Activated naive CD4-positive, alpha-beta T cell (primary cell): ENCODE measurements at places on chromosomes 2 and 18.

GRCh38 chr18:75226286-75226955 lies 15.8 kb downstream of the TSHZ1 start:
- DNase-seq, result no peak

GRCh38 chr2:12824351-12824777 lies 107.6 kb downstream of the TRIB2 start:
- no peak for DNase-seq

GRCh38 chr2:174052584-174052976 lies 87.4 kb upstream of the SP3 start:
- DNase-seq, result no peak

DNA sequence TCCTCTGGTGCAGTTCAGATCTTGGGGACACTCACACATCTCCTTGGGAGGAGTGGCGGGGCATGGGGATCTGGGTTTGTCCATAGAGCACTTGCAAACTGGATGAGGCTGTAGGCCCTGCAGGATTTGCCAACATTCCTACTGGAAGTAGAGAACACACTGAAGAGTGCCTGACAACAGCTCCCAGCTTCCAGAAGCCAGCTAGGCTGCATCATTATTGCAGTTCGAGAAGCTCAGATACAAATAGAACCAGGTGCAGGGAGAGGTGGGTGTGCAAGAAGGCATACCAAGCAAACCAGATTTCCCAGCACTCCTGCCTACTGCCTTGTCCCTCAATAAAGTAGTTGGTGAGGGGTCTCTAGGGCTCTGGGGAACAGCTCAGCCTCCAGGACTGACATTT lies 52.5 kb downstream of the RHOB start:
- no peak for DNase-seq

- no peak for DNase-seq
These were observed 547.9 kb upstream of the ID2 start for GRCh38 chr2:8133913-8134472.

DNA sequence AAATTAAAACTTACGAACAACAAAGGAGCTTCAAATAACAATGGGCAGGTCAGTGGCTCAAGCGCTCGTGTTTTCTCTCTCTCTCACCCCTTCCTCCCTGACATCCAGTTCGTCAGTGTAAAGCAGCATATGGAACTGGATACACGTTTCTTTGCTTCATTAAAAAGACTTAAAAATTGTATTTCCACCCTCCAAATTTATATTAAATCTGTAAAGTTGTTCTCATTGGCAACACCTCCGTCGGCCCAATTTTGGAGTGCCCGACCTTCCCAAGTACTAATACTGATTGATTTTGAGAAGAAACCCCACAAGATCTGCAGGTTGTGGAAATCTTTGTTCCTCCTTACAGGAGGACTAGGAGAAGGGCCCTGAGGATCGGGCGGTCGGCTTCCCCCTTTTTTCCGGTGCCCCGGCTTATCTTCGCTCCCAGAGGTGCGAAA lies 2.2 kb downstream of the TBR1 start:
- no peak for DNase-seq

DNA sequence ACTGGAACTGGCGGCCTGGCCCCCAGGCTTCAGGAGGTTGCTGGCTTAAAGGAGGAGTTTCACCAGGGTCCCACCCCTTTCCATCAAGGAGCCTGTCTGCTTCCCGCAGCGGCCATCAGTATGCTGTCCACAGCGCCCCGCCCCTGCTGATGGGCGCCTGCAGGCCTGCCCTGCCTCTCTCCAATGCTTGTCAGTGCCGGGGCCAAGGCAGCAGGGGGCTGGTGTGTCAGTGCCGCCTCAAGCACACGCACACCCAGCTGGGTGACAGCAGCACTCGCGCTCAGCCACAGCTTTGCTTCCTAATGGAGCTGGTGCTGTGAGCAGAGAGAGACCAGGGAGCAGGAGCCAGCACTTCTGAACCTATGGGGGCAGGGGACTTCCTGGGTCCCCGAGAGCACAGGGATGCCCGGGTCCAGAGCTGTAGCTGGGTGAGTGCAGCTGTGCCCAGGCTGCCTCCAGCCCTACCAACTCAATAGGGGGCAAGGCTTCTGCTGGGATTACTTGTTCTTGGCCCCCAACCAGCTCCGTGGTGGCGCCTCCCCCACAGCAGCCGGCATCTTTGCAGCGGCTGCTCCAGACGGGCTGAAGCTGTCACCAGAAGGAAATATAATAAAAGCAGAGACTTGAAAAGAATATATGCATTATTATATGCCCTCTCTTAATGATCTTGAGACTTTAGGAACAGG lies 377.2 kb upstream of the LRATD1 start:
- no peak for DNase-seq

- no peak for DNase-seq
These were observed 314.8 kb downstream of the CYP26B1 start for GRCh38 chr2:71832844-71833243.

DNA sequence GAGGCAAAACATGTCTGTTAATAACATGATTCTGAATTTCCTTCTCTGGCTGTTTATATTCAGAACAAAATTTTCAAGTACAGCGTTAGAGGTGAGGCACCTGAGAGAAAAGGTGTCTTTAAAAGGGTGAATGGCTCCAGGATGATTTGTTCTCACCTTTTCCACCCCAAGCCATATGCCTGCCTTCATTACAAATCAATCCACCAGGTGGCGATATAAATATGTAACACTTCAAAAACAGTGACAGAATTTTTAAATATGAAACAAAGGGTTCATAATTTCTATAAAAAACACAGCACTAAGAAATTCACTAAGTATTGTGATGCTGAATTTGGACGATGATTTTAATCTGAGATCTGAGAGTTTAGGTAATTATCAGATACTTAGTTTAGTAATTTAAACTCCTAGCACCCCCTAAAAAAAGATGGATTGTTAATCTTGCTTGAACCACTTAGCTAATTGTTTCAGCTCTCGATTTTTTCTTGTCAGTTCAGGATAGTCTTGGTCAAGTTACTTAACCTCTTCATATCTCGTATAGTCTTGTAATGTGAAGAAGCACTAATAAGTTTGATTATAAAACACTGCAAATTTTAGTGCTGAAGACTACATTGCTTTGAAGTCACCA lies 528.8 kb downstream of the CPS1 start:
- DNase-seq, result no peak

DNA sequence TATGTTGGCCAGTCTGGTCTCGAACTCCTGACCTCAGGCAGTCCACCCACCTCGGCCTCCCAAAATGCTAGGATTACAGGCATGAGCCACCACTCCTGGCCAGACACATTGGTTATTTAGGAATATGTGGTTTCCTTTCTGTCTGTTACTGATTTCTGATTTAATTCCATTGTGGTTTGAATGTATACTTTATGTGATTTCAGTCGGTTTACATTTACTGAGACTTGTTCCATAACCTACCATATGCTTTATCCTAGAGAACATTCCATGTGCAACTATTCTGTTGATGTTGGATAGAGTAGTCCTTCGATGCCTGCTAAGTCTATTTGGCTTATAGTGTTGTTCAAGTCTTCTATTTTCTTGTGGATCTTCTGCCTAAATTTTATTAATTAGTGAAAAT lies 1.6 kb upstream of the CCL20 start:
- DNase-seq, result no peak

DNA sequence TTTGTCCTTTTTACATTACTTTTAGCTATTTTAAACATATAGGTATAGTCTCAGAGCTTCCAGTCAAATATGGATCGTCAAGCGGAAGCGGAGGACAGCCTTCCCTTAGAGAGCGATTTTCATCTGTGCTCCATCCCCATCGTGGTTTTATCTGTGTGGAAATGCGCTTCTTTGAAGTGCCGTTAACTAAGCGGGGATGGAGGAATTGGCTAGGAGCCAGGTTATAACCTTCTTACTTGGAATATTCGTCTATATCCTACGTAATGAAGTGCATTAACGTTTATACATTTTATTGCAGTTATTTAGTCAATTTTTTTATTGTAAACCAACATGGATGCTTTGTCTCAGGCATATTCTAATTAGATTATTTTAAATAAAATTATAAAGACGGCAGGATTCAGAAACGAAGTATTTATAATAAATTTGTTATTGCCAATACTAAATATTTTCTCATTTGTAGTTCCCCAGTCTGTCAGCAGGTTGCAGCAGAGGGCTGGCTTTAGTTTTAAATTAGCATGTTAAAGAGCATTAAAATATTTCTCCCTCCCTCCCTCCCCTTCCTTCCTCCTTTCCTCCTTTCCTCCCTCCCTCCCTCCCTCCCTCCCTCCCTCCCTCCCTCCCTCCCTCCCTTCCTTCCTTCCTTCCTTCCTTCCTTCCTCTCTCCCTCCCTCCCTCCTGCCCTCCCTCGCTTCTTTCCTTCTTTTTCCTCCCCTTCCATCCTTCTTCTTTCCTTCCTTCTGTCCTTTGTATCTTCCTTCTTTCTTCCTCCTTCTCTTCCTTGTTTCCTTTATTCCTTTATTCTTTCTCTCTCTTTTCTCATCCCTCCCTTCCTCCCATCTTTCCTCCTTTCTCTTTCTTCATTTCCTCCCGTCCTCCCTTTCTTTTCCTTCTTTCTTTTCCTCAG lies 80.6 kb upstream of the DOCK10 start:
- no peak for DNase-seq

DNA sequence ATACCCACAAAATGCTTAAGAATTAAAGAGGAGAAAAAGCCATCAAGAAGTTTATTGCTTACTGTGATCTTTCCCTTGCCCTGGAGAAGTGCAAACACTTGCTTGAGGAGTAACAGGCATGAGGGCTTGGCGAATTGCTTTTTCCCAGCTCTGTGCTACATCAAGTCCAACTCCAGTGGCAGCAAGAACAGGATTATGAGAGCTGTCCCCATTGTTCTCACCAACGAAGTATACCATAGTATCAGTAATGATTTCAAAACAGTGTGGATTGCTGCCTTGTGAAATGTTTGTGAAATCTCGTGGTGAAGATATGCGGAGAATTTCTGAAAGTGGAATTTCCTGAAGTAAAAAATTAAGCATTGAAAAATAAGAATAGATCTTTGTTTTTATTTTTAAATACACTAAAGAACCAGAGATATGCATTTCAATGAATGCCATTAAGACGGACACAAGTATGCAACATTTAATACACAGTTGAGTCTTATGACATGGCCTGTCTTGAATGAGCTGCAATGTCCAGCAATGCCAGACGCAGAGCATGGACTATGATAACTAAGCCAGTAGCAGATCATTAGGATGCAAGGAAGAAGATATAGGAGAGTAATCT lies 43.0 kb downstream of the NDUFAF7 start:
- no peak for DNase-seq

DNA sequence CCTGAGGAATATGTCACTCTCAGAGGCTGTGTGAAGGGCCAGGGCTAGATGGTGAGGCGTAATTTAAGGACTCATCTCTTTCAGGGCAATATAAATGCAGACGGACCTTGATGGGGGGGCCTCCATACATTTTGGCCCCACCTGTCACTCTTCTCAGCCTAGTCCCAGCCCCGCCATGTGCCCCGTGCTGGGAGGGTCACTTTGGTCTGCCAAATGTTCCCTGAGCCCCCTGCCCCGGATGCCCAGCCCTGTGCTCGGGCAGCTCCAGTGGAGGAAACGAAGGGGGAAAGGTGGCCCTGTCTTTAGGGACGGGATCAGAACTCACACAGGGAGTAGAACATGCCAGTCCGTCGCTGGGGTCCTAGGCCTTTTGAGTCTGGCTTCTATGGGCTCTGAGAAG lies 168.6 kb downstream of the KLHL29 start:
- DNase-seq, result no peak

DNA sequence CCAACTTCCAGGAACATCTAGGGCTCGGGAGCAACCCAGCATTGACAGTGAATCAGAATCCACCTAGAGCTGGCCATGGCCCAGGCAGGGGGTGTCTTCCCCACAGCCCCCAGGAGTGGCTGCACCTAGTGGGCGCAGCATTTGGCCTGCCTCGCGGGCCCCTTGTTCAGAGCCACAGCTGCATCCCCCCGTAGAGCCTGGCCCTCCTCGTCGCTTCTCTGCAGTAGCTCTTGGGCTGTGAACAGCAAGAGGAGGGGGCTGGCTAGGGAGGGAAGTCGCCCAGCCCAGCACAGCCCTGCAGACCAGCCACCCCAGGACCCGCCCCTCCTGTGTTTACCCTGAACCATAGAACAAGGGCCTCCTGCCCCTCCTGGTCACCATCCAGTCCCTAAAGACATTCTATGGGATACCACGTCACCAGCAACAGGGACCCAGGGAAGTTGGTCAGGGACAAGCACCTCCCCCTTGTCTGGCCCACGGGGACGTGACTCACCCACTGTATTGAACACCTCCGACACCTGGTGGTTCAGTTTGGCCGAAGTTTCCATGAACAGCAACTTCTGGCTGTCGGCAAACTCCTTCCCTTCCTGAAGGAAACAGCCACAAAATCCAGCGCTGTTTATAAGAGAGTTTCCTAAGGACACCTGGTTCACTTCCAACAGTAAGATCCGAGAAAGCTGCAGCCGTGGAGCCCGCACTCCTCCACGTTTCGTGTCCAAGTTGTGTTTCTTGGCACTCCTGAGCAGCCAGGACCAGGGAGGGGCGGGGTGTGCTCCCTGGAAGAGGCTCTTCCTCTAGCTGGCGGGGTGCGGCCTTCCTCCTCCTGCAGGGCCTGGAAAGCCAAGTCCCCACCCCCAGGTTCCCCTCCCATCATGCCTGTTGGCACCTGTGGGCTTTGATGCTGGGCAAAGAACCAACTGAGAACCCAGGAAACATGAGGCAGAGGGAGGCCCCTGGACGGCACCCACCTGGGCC lies 8.8 kb downstream of the PRLH start:
- DNase-seq, result no peak

- no peak for DNase-seq
These were observed 168.4 kb downstream of the ZFP36L2 start for GRCh38 chr2:43057742-43058725.

GRCh38 chr2:171523088-171524017 lies 1.1 kb downstream of the CYBRD1 start:
- no peak for DNase-seq

GRCh38 chr2:85560812-85561279 lies 447 bp downstream of the GGCX start:
- DNase-seq, result no peak

GRCh38 chr2:119116411-119117295 lies 41.9 kb downstream of the C1QL2 start:
- DNase-seq, result no peak

- no peak for DNase-seq
These were observed 305.3 kb downstream of the PARD3B start for GRCh38 chr2:204850581-204850980.

GRCh38 chr2:229033816-229034215 lies 237.3 kb downstream of the PID1 start:
- DNase-seq, result no peak

DNA sequence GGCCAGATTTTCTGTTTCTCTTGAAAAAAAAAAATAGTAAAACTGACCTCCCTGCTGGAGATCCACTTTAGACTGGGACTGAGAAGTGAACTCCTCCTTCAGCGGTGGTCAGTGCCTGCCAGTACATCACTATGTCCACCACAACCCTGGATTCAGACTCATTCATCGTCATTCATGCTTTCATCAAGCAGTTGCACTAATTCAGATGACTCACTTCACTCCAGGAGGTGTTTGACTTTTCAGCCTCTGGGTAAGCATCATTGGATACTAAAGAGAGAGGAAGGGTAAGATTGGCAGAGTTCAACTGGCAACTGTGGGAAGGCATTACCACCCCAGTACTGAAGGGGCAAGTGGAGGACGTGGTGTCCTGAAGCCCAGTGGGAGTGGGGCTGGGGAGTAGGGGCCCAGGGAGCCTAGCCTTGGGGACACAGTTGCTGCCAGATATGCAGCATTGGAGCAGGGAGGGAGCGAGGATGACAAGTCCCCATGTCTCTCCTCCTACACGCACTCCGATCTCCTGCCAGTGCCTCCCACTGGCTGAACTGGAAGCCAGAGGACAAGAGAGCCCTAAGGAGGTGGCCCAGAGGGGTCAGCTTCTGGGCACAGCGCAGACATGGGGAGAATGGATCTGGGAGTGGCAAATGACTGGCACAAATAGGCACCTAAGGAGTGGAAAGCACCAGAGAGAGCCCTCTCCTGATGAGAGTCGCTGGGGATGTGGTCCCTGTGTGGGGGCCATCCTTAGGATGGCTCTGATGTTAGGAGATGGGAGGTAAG lies 111.1 kb downstream of the TGFA start:
- no peak for DNase-seq
